ENCODE measurements at places on chromosomes 13 and 19.

GRCh38 chr13:32629313-32629712 lies 43.1 kb downstream of the PDS5B start:
- DNase-seq: no peak

DNA sequence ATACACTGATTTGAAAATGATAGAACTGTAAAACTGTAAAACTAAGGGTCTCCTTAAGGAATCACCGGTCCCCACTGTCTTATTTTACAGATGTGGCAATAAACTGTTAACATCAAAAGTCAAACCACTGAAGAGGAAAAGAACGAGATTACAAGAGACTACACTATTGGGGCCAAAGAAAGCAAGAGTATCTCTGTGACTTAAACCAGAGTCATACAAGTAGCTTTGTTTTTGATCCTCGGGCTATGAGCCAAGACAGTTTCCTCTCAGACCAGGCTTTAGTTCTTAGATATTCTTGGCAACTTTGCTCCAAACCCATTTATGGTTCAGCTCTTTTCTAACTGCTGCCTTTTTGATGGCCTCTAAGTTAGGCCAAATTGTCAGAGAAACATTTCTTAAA lies 113.8 kb downstream of the TBC1D4 start:
- DNase-seq: peak; percentile 51

DNA sequence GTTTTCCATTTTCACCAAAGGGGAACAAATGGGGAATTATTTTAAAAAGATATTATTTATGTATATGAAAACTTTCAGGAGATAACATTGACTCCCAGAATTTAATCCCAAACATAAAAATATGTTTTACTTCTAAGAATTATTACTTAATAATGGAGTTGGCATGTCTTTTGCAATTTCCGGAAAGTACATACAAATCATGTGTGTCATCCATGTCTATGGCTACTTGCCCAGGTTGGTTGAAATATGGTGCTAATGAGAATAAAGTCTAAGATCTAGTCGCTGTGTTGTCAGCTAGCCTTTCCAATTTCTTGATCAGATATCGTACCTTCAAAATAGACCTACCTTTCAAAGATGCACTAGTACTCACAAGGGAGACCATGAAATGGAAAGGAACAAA lies 1003.2 kb upstream of the PCDH20 start:
- no peak for DNase-seq

DNA sequence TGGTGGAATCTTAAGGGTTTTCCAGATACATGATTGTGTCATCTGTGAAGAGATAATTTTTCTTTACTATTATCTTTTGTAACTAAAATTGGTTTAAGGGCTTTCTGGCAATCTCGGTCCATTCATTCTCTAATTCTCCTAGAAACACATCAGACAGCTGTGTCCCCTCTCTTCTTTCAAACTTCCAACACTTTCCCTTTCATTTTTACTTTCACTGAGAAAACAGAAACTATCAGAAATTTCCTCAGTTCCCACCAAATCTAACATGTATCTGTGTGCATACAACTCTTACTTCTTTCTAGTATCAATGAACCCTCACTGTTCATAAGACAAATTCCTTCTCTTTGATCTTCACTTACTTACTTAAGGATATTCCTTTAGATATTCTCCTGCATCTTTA lies 40.2 kb downstream of the KCNRG start:
- no peak for DNase-seq

- peak; percentile 57 for DNase-seq
These were observed 9.8 kb downstream of the PARP4 start for GRCh38 chr13:24502533-24503378.

- DNase-seq: no peak
These were observed 5.1 kb downstream of the TMEM272 start for GRCh38 chr13:51839711-51840540.

GRCh38 chr19:54551293-54551692 lies 22.3 kb upstream of the LILRA2 start:
- DNase-seq: no peak

DNA sequence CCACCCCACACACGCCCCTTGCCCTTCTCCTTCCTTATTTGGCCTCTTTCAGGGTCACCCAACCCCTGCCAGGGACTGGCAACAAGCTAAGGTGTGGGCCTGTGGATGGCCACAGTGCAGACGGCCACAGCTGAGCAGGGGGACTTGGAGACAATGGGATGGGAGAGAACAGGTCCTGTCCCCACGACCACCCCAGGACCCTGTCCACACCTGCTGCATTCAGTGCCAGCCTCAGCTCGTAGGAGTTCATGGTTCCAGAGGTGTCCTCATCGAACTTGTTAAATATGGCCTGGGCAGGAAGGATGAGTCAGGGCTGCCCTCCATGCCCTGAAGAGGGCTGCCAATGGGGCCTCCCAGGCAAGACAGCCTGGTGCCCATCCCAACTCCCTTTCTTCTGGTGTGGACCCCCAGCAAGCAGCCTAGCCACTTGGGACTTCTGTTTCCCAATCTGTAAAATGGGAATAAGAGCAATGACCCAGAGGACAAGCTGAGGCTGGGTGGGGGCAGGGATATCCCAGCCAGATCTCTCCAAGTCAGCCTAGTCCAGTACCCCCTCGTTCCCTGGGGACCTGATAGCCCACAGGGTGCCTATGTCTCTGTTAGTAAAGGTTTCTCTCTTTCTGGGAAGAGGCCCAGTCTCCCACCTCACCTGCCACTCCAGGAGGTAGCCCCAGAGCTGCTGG lies 10.6 kb downstream of the CAPN12 start:
- no peak for DNase-seq

DNA sequence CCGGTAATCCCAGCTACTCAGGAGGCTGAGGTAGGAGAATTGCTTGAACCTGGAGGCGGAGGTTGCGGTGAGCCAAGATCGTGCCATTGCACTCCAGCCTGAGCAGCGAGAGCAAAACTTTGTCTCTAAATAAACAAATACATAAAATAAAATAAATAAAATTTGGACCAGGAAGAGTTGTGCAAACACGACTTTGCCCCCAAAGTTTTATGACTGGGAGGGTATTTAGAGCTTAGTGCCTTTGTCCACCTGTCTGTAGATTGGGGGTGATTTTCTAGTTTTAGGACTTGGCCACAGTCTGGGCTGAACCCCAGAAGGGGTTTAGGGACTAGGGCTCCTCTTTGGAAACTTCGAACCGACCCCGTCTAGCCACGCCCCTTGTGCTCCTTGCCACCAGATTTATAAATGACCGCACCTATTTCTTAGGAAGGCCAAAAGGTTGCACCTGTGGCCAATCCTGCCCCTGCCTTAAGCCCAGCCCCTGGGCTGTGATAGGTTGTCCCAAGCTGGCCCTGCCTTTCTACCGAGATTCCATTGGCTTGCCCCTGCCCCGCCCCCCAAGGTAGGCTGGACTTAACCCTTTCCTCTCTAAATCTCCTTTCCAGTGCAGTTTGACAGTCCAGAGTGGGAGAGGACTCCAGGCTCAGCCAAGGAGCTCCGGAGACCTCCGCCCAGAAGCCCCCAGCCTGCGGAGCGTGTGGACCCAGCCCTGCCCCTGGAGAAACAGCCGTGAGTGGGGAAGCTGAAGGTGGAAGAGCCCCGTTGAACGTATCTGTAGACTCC lies 5.3 kb downstream of the SHD start:
- no peak for DNase-seq

DNA sequence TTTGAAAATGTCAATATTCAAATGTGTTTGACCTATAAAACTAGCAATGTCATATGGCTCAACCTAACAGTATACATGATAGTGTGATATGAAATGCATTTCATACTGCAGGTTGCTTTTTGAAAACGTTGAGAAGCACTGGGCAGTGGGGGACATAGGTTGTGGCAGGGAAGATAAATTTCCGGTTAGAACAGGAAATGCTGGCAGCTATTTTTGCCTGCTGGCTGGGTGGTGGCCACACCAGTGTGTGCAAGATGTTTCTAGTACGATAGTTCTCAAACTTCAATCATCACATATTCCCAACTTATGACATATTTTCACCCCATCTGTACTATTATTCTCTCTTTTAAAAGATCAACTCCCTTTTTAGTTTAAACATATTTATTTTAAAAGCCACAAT lies 17.2 kb downstream of the FXYD5 start:
- DNase-seq: no peak

DNA sequence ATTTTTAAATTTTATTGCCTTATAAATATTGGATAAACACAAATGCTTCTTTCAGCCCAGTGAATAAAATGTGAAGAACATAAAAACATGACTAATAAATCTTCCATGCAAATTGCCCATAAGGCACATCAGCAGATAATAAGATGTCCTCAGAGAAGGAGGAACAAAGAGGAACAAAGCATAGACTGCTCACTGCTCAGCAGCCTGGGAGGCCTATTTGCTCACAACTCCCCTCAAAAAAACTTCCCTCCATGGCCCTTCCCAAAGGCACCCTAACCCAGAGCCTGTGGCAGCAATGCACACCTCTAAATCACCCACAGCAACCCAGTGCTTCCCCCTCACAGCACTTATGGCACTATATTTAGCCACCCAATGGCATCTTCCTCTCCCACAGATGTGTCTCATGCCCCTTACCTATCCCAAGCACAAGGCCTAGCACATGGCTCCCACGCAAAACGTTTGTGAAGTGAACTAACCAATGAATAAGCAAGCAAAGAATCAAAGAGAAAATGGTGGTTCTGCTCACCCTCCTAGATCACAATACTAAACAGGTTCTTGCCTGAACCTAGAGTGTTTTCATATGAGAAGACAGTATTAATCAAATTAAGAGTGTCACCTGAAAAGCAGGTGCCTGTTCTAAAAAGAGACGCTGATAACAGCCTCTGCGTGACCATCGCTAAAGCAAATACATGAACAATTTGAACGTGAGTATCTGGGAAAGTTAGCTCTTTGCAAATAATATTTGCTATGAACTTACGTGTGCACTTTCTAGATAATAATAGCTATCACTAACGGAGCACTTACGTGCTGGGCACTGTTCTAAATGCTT lies 96.9 kb downstream of the TBC1D4 start:
- DNase-seq: no peak

DNA sequence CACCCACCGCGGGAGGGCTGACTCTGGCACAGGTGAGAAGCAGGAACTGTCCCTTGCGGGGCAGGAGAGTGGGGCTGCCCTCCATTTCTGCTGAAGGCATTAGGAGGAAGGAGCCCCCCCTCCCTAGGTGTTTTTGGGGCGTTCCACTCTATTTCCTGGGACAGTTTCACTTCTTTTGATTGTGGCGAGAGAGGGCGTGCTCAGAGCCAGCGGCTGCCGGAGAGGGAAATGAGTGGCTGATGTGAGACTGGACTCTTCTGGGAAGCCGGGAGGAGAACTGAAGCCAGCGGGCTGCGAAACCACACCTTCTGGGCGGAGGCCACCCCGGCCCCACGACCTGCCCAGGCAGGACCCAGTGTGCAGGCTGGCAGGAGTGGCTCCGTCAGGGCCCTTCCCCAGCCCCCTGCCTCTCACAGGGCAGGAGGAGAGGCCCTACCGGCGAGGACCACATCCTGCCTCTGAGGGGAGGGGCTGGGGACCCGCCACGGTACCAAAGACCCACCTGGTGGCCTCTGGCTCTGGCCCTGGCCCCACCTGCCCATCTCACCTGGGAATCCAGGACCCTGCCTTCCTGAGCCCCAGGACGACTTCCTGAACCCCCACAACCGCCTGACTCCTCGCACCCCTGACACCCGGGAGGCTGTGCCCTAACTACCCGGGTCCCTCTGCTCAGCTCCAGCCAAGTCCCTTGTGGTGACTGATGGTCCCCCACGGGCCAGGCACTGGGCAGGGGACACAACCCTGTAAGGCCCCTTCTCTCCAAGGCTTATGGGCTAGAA lies 25.9 kb downstream of the MPND start:
- peak; percentile 51 for DNase-seq
